ENCODE measurements at places on chromosomes 5 and 9.

DNA sequence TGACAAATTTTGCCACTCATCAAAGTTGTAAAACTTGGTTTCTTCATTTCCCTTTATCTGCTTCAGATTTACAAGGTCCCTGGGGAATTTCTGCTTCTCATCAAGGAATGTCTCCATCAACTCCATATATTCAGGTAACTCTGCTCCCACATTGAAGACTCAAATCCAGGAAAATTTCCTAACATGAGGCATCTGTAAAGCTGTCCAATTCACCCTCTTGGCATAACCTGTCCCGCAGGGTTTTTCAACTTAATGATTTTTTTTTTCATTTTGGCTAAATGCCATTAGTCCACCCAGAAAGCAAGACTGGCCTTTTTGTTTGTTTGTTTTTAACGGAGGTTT is 50.2 kb upstream of the SLC30A5 start:
- DNase-seq = no peak

DNA sequence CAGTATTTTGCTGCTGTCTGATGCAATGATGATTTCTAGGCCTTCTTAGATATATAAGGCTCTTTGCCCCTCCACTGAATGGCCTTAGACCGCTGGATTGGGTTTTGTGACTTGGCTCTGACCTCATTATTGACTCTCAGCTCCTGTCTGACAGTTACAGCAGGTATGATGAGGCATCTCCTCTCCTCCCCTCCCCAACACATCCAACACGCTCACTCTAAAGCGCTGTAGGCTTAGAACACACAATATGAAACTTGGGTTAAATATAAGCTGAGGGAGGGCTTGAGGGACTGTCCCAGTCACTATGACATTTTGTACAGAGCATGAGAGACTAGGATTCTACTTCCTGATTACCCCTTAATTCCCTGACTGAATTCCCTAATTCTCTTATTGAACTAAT is 18.8 kb upstream of the CER1 start:
- DNase-seq = no peak

DNA sequence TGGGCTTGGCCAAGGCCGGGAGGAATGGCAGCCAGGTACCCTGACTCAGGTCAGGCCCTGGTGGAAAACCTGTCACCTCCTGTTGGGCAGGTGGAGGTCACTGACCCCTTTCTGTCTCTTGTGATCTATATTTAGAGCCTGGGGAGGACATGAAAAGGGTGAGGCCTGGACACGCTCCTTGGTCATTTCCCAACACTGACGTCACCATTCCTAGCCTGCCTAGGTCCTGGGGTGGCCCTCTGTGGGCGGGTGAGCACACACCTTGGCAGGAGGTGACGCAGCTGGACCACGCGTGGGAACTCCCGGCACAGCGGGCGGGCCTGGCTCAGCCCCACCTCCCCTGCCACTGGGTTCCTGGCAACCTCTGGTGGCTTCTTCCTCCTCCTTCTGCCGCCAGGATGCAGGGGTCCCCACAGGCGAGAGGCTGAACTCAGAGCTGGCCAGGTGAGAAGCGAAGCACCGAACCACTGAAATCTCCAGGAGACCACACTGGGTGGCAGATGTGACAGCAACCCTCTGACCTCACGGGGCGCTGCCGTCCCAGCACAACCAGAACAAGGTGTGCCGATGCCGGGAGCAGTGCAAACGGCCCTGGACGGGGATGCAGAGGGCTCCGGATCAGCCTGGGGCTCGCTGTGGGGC is 6.4 kb upstream of the RALGDS start:
- peak; percentile 47 for DNase-seq

- no peak for DNase-seq
Observed at GRCh38 chr9:5025416-5025815, 40.3 kb downstream of the JAK2 start.

DNA sequence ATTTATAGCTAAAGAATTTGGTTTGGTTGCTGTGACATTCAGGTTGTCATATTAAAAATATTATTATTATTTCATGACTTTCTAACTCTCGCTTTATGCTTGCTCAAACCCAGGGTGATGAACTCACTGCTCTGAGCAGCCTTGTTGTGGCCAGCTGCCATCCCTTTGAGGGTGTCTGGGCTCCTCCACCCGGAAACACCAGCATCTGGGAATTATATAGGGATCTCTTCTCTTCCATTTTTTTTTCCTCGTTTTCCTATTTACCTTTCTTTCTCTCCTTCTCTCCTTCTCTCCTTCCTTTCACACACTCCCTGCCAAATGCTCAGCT is 355.8 kb upstream of the SMARCA2 start:
- no peak for DNase-seq

DNA sequence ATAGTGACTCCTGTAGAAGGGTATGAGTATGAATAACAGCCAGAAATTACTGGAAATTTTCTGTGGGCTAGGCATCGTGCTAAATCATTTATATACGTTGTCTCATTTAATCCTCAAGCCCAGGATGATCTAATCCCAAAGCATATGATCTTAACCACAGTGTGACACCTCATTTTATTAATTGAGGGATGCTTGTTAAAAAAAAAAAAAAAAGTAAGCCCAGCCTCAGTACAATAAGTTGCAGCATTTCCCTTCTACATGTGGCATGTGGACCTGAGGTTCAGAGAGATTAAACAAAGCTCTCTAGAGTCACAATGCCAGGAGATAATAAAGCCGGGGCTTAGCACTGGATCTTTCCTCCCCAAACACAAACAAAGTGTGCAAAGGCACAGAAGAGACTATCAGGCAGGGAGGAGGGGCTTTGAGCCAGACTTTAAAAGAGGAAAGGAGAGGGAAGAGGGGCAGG is 49.5 kb downstream of the KLF4 start:
- DNase-seq = no peak

GRCh38 chr5:75831561-75831960 is 114.3 kb upstream of the POC5 start:
- DNase-seq = no peak

DNA sequence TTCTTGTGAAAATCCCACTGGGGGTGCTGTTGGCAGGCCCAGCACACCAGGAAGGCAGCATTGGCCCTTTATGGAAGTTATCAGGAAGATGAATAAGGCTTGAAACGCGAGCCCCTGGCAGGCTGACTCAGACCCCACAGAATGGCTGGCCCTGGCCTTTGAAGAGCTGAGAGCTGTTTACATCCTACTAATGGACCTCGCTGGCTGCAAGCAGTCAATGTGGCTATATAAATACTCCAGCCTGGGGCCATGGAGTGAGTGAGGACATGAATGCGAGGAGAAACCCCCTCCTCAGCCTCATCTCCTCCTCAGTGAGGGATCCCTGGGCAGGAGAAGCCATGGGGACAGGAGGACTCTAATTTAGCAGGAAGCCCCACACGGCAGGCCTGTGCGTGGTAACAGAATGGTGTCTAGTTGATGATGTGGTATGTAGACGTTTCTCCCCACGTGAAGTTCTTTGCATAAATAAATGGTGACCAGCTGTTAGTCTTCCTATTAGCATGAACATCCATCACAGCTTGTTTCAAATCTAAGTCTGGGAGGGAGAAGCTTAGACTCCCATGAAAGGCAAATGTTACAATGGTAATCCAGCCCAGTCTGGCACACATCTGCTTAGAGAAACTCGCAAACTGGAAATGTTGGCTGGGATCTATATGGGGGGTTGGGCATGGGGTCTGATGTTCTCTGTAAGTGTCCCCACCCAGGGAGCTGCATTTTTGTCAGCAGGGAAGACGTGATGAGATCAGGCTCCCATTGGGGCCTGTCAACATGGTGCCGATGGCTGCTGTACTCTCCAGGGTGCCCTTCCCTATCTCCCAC is 175.1 kb upstream of the PITX1 start:
- DNase-seq = no peak

DNA sequence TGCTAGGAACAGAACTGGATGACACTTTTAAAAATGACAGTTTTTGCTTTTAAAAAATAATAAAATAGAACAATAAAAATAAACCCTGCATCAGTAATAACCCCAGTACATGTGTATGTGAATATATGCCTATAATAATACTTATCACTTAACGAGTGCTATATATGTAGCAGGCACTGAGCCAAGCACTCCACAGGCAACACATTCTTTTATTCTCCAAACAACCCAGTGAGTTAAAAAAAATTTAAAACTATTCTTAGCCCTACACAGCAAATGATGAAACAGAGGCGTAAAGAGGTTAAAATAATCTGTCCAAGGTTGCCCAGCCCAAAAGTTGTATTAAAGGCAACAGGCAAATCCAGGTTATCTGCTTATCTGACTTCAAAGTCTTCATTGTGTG is 124.5 kb upstream of the SMIM23 start:
- DNase-seq = no peak

DNA sequence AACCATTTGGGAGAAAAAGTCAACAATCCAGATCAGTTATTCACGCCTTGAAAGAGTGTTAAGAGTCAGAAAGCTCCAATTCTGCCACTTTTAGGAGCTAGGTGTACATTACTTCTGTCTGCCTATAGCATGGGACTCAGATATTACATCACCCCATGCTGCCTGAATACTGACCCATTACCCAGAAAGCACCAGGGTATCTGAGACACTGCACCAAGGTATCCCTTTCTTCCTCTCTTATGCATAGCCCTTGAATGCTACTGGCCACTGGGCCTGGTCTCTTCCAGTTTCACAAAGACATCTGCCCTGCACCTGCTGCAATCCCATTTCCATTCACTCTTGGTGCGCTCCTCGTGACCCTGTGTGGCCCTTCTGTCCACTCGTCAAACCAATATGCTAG is 2.6 kb downstream of the STRBP start:
- no peak for DNase-seq

- no peak for DNase-seq
Observed at GRCh38 chr5:100188339-100188738, 346.8 kb upstream of the FAM174A start.

All from stimulated activated CD8-positive, alpha-beta memory T cell treated with anti-CD3 and anti-CD28 coated beads, Interleukin-4, amount 100 ng/mL, for 4 hours (primary cell).